ENCODE measurements at places on chromosomes 16 and 17.

DNA sequence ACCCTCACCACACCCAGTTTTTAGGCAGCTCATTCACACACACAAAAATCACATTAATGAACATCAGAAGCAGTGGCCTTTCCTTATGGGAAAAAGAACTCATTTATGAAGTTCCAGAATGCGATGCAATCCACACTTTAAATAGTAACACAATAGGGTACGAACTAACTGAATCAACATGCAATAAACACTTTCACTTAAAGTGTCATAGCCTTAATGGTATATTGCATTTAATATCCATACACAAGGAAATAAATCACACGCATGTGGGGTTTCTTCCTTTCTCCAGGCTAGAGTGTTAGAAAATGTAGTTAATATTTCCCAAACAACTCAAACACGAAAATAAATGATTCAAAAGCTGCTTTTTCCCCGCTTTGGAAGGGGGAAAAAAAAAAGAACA is 19.7 kb downstream of the ADCY9 start:
- peaks cover 15% of the 10 kb centered on the region for H3K4me1 ChIP-seq
- no peak overlapping the region for H3K4me3 ChIP-seq
- H3K36me3 ChIP-seq: no peaks in the 10 kb centered on the region
- H3K27me3 ChIP-seq: no peaks in the 10 kb centered on the region
- no peak for DNase-seq
- no peak overlapping the region for H3K27ac ChIP-seq

DNA sequence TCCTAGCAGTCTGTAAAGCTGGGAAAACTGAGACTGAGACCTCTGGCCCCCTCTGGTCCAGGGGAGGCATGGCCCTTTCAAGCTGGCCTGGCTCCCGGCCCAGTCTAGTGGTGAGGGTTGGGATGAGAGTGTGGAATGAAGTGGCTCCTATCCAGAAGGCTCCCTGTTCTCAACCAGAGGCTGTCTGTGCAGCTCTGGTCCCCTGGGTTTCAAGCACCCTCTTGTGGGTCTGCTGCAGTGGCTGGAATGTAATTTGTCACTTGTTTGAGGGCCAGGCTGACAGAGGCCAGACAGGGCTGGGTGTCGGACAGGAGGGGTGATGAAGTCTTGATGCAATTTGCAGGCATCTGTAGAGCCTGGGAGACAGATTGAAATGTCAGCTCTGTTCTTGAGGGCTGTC is 22.1 kb upstream of the PHF12 start:
- DNase-seq: no peak
- H3K27ac ChIP-seq: no peak overlapping the region
- H3K4me1 ChIP-seq: peaks cover 33% of the 10 kb centered on the region
- H3K4me3 ChIP-seq: no peak overlapping the region
- H3K27me3 ChIP-seq: peaks cover 3% of the 10 kb centered on the region

- H3K27me3 ChIP-seq: no peaks in the 10 kb centered on the region
- peaks cover 34% of the 10 kb centered on the region for H3K36me3 ChIP-seq
- peak overlapping the region; percentile 18 for H3K27ac ChIP-seq
- DNase-seq: no peak
These were observed 78.0 kb downstream of the KNOP1 start for GRCh38 chr16:19639986-19640421.

DNA sequence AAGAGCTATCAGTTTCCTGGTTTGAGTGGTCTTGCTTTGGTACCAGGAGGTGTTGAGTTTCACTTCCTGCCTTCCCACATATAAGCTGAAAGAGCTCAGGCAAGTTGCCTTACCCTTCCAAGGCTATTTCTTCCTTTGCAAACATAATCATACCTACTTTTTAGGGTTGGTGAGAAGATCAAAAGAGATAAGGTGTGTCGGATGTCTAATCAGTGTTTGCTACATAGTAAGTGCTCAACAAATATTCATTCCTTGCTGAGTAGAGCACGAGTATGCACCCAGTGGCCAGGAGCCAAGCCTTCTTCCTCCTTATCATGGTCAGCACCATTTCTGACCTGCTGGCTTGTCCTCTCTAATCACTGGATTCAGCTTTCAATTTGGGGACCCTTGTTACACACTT is 12.7 kb upstream of the TMEM98 start:
- H3K27me3 ChIP-seq: no peaks in the 10 kb centered on the region
- no peak overlapping the region for H3K27ac ChIP-seq
- peaks cover 38% of the 10 kb centered on the region for H3K4me1 ChIP-seq
- DNase-seq: no peak

GRCh38 chr17:73371285-73371684 is 59.5 kb upstream of the CDC42EP4 start:
- peaks cover 8% of the 10 kb centered on the region for H3K4me1 ChIP-seq
- H3K27me3 ChIP-seq: no peaks in the 10 kb centered on the region
- H3K27ac ChIP-seq: no peak overlapping the region

GRCh38 chr17:6460531-6461161 is 16.4 kb downstream of the PIMREG start:
- peaks cover 23% of the 10 kb centered on the region for H3K4me1 ChIP-seq
- H3K4me3 ChIP-seq: no peak overlapping the region
- no peak overlapping the region for H3K27ac ChIP-seq
- H3K36me3 ChIP-seq: no peaks in the 10 kb centered on the region

- H3K27ac ChIP-seq: no peak overlapping the region
- no peaks in the 10 kb centered on the region for H3K27me3 ChIP-seq
- no peaks in the 10 kb centered on the region for H3K36me3 ChIP-seq
- H3K4me1 ChIP-seq: peaks cover 38% of the 10 kb centered on the region
- H3K4me3 ChIP-seq: no peak overlapping the region
These were observed 213.9 kb downstream of the C16orf78 start for GRCh38 chr16:49587511-49587910.

DNA sequence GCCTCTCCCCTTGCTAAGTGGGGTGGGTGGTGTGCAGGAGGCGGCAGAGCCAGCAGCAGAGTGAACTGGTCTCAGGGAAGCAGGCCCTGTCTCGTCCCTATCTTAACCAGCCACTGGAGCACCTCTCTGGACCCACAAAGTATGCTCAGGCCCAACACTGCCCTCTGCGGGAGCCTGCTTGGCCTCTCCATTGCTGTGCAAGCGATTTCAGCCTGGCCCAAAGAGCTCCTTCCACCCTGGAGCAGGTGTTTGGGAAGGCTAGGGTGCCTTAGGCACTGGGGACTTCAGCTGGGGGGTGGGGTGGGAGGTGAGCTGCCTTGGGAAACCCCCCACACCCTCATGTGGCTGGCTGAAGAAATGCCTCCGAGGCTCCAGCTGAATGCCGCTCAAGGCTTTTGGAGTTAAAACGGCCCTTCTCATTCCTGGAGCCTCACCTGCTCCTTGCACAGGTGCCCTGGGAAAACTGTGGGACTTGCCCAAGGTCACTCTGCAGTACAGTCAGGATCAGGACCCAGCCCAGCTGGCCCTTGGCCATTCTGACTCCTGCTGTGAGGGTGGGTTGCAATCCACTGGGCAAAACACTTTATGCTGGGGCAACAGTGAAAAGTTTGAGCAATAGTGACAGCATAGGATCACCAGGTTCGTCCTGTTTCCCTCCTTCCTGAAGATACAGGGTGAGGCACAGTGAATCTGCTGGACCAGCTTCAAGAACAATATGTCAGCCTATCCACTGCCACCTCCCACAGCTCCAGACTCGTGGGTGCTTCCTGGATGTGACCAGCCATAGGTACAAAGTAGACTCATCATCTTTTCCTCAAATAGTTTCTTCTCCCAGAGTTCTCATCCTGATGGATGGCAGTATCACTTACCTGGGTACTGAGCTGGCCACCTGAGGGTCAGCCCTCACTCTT is 5.9 kb upstream of the UBE2O start:
- H3K4me1 ChIP-seq: peaks cover 14% of the 10 kb centered on the region
- peaks cover 2% of the 10 kb centered on the region for H3K27me3 ChIP-seq
- DNase-seq: peak; percentile 87
- H3K36me3 ChIP-seq: no peaks in the 10 kb centered on the region
- H3K27ac ChIP-seq: no peak overlapping the region
- no peak overlapping the region for H3K4me3 ChIP-seq

DNA sequence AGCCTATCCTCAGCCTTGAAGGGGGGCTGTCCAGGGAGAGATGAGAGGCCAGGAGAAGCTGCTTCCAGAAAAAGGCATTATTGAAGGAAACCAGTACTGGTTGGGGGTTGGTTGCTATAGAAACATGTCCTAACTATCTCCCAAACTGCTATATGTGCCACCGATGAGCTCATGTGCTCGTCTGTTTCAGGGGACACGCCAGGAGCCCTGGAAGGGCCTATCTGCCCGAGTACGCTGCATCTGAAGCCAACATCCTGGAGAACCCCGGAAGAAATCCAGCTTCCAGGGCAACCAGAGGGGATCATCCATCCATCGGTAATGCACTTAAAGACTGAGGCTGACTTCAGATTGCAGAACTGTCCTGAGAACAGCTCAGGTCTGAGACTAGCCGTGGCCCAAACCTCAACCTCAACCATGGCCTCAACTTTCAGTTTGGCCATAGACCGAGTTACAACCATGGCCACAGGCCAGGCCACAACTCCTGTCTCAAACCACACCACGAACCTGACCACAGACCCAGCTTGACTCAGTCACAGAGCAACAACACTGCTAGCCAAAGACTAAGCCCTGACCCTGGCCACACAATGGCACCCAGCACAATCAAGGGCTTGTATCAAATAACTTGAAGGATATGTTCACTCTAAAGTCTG is 10.2 kb downstream of the PITPNM3 start:
- H3K36me3 ChIP-seq: no peaks in the 10 kb centered on the region
- no peak overlapping the region for H3K27ac ChIP-seq
- peaks cover 34% of the 10 kb centered on the region for H3K4me1 ChIP-seq
- H3K4me3 ChIP-seq: no peak overlapping the region

DNA sequence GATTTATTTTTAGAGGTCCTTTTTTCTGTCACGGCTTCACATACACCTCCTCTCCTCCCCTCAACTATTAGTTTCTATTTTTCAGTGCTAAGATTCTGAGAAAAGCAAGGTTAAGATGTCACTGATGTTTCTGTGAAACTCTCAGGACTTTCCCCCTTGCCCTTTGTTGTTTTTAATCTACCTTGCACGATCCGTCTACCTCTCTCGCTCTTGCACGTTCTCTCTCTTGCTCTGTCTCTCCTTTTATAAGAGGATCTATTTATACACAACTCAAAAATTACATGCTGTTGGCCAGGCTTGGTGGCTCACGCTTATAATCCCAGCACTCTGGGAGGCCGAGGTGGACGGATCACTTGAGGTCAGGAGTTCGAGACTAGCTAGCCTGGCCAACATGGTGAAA is 43.6 kb downstream of the RPA1 start:
- H3K4me1 ChIP-seq: no peaks in the 10 kb centered on the region
- H3K4me3 ChIP-seq: no peak overlapping the region
- H3K27ac ChIP-seq: no peak overlapping the region
- DNase-seq: no peak

DNA sequence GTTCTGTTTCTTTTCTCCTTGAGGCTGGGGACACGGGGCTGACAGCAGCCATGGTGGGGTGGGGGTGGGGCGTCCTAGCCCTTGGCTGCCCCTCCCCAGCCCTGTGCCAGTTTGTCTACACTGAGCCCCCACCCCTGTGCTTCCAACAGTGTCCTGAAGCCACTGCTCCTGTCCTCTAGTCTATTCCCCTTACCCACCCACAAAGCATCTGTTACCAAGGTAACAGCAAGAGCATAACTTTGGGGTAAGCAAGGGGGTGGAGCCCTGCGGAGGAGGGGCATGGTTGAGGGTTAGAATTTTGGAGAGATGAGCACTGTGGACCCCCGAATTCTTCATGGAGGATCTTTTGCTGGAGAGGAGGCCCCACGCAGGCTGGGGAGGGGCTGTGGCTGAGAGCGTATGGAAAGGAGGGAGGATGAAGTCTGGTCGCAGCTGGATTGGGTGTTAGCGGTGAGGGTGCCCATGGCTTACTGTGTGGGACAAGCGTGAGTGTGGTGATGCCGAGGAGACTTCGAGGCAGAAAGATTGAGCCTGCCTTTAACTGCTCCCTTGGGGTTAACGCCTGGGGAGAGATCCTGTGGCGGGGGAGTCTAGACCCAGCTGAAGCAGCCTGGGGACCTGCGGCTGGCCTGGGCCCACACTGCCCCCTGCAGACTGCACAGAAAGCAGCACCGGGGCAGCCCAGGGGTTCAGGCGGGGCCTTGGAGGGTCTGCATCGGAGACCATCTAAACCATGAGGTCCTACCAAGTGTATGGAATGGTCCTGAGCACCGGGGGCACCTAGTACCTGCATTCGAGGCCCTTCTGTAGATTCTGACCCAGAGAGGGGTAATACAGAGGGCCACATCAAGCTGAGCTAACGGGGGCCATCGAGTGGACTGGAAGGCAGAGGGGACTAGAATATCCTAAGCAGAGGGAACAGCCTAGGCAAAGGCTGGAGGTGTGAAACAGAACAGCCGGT is 6.1 kb upstream of the STAC2 start:
- DNase-seq: peak; percentile 83
- H3K4me1 ChIP-seq: peaks cover 18% of the 10 kb centered on the region
- peak overlapping the region; percentile 58 for H3K4me3 ChIP-seq
- H3K27ac ChIP-seq: no peak overlapping the region

GRCh38 chr17:73560661-73561060 is 83.6 kb downstream of the SDK2 start:
- DNase-seq: peak; percentile 63
- no peak overlapping the region for H3K27ac ChIP-seq
- no peak overlapping the region for H3K4me3 ChIP-seq
- no peaks in the 10 kb centered on the region for H3K36me3 ChIP-seq
- no peaks in the 10 kb centered on the region for H3K27me3 ChIP-seq
- peaks cover 58% of the 10 kb centered on the region for H3K4me1 ChIP-seq

DNA sequence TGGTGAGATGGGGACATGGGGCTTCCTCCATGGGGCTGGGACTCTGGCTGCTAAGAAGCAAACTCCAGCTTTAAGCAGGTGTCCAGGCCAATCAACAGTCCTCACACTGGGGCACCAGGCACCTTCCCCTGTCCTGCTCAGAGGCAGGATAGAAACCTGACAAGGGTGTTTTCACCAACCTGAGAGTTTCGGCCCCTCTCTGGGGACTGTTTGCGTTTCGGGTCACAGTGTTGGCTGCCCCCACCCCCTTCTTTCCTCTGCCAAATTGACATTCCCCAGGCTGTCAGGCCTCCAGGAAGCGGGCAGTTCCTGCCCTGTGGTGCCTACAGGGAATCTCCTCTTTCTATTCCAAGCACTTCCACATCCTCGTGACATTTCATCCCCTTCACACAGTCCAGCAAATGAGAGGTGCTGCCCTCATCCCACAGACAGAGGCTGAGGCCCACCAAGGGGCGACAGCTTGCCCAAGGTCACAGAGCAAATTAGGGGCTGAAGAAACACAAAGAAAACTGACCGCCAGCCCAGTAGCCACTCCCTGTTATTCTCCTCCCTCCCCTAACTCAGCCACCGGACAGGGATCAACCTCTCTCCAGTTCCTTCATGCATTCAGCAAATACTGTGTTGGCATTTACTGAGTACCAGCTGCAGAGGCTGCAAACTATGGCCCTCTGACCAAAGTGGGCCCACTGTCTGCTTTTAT is 38.0 kb downstream of the MMP15 start:
- H3K36me3 ChIP-seq: no peaks in the 10 kb centered on the region
- no peak overlapping the region for H3K4me3 ChIP-seq
- no peak overlapping the region for H3K27ac ChIP-seq

GRCh38 chr16:3904875-3905274 is 24.4 kb upstream of the CREBBP start:
- H3K4me1 ChIP-seq: peaks cover under 1% of the 10 kb centered on the region
- no peak overlapping the region for H3K4me3 ChIP-seq
- no peaks in the 10 kb centered on the region for H3K27me3 ChIP-seq
- no peak for DNase-seq
- H3K27ac ChIP-seq: no peak overlapping the region

Measured in WTC11 (cell line).